Urothelium cell line (cell line): ENCODE measurements at places on chromosomes 3 and 15.
A peak's percentile ranks its signal among the peaks of the same experiment; 100 is the strongest.

GRCh38 chr3:38630606-38631005 lies 18.9 kb downstream of the SCN5A start:
- DNase-seq: no peak

DNA sequence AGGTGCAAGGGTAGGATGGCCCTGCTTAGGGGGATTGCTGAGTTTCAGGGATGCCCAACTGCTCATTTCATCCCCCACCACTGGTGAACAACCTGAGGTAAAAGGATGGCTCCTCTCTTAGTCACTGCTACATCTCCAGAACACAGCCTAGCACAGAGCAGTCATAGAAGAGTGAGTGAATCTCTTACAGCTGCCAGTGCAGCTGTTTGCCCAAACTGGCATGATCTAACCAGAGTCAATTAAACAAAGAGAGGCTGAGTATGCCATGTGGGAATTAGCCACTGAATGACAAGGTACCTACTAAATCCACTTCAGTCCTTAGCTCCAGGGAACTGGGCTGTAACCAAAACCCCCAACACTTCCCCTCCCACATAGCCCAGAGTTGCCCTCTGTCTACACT lies 6.8 kb upstream of the NCKIPSD start:
- no peak for DNase-seq

- no peak for DNase-seq
Observed at GRCh38 chr3:24166515-24166914, 221.4 kb downstream of the NR1D2 start.

DNA sequence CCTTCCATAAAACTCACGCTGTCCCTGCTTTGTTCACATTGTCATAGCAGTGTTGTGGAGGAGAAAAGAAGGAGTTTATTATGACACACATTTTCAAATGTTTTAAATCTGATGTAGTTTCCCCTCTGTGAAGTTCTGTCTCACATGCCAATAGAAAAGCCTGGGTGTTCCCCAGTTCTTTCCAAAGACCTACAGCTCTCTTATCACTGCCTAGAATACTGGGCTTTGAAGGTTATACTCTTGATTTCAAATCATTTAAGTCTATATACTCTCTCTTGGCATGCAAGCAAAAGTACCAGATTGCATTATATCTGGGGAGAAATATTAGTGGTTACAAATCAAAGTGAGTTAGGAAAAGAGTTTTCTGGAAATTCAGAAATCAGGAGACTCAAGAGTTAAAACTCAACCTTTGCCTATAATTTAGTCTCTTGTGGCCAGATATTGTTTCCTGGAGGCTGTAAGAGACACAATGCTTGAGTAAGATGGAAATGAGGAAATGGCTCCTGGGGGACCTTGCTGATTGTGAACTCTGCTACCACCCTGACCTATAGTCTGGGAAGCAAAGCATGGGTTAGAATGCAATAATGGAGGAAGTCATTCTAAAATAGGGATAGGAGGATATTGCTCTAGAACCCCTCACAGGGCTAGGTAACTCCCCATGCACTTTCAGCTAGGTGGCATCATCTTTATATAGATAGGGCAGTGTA lies 182.8 kb downstream of the KCNAB1 start:
- DNase-seq: no peak

- DNase-seq: peak; percentile 67
Observed at GRCh38 chr3:152737021-152737908, 97.7 kb upstream of the P2RY1 start.

GRCh38 chr15:44719293-44719999 lies 8.1 kb downstream of the B2M start:
- no peak for DNase-seq

DNA sequence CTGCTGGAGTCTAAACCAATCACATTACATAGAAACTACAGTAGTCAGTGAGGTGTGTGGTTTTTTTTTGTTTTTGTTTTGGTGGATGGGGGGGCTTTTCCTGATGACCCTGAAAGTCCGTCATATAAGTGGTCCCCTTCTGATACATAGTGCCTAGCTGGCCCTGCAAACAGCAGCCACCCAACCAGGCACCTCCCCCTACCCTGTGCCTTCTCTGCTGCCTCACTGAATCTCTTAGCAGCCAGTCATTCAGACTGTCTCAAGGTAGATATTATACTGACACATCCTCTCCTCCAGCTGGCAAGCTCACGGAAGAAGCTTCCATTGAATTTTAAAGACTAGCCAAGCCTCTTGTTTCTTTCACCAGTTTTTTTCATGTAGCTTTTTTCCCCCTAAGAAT lies 21.4 kb downstream of the SYN2 start:
- DNase-seq: no peak

GRCh38 chr3:113270068-113270467 lies 58.7 kb downstream of the BOC start:
- DNase-seq: no peak

DNA sequence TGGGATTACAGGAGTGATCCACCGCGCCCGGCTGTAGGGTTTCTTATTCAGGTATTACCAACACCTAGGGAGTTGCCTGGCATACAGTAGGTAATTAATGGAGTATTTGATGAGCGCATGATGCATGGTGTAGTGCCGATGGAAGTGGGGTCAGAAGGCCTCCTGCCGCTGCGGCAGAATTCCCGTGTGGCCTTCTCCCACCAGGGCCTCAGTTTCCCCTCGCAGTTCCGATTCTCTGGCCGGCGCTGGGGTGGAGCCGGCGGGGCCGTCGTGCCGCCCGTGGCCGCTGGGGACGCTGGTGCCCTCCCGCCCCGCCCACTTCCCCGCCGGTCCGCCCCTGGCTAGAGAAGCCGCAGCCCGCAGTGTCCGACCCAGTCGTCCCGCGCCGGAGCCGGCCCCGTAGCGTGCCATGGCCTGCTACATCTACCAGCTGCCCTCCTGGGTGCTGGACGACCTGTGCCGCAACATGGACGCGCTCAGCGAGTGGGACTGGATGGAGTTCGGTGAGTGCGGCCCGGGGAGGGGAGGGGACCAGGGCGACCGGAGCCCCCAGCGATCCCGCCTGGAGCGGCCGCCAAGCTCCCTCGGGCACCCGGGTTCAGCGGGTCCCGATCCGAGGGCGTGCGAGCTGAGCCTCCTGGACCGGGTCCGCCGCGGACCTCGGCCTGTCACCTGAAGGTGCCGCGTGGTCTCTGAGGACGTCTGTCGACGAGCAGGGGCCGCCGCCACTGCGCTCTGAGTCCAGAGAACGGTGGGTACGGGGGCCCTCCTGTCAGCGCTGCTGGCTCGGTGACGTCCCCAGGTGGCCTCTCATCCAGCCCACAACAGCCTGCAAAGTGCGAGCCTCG lies at the start of gene IRAK2:
Gene IRAK2, plus strand, starts transcription at position 374 of the 848 bp plus-strand sequence. Its CDS starts 36 bp downstream, at position 410.
- DNase-seq: peak; percentile 91

GRCh38 chr3:21020681-21021080 lies 730.3 kb downstream of the ZNF385D start:
- DNase-seq: no peak

- DNase-seq: no peak
Observed at GRCh38 chr15:57395292-57395691, 19.0 kb downstream of the CGNL1 start.

- no peak for DNase-seq
Observed at GRCh38 chr15:51240066-51240465, 98.3 kb downstream of the CYP19A1 start.

DNA sequence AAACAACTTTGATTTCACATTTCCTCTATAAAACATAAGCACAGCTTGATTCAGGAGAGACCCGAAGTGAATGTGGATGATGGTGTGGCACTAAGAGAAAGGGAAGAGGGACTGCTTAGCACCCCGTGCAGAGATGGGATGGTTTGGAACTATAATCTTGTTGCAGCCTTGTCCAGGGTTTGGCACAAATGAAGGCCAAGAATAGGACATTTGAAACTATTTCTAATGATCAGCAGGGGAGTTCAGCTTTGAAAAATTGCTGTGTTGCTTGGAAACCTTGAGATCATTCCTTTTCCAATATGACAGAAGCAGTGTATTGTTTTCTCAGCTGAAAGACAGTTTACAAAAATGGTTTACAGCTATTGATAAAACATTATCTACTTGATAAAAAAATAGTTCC lies 49.7 kb downstream of the ASB7 start:
- DNase-seq: no peak

DNA sequence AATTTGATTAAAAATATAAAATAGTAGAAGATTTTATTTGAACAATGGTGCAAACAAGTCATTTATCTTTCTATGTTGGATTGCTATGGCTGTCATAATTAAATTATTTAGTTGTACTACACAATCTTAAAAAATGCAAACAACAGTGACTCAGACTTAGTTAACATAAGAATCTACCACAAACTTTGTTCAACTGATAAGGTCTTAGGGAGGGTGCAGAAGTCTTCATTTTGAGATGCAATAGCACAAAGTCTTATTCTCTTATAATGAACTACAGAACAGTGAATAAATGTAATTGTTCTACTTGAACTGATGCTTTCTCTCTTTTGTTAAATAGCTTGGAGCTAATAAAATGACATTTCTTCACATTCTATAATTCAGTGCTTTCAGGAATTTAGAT lies 482.8 kb upstream of the NAALADL2 start:
- DNase-seq: no peak

GRCh38 chr15:60338810-60339209 lies 59.0 kb downstream of the ANXA2 start:
- DNase-seq: no peak

DNA sequence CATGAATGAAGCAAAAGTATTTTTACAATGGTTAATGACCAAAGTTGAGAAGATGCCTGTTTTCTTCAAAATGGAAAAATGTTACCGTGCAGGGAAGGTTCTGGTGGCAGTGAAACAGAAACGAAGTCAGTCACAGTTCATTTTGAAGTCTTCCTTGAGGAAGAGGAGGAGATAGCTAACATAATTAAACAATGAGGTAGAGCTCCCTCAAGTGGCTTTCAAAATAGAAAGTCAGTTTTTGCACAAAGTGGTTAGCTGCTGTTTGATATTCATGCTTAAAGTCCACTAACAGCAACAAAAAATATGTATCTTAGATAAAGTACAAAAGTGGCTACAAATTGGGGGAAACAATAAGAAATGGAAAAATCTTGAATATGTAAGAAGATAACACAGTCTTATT lies 87.3 kb downstream of the TFG start:
- DNase-seq: peak; percentile 26

DNA sequence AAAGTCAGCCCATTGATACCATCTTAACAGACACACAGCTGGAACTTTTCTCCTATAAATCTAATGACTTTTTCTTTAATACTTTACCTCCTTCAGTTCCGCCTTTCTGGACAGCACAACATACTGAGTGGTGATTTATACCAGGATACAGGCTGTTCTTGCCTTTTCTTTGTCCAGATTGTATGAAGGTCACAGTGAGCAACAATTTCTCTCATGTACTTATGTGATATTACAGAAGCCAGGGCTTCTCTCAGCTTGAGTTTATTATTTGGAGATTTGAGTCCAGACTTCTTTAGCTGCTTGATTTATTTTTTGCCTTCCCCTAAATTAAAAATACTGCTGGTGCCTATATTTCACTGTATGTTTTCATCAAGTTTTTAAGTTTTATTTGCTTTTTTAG lies 976.0 kb downstream of the ROBO2 start:
- no peak for DNase-seq

GRCh38 chr3:30596152-30596551 lies 10.2 kb upstream of the TGFBR2 start:
- peak; percentile 36 for DNase-seq

GRCh38 chr3:25367025-25367424 lies 61.0 kb upstream of the RARB start:
- no peak for DNase-seq

GRCh38 chr3:143991713-143992112 lies 20.1 kb downstream of the DIPK2A start:
- DNase-seq: no peak

DNA sequence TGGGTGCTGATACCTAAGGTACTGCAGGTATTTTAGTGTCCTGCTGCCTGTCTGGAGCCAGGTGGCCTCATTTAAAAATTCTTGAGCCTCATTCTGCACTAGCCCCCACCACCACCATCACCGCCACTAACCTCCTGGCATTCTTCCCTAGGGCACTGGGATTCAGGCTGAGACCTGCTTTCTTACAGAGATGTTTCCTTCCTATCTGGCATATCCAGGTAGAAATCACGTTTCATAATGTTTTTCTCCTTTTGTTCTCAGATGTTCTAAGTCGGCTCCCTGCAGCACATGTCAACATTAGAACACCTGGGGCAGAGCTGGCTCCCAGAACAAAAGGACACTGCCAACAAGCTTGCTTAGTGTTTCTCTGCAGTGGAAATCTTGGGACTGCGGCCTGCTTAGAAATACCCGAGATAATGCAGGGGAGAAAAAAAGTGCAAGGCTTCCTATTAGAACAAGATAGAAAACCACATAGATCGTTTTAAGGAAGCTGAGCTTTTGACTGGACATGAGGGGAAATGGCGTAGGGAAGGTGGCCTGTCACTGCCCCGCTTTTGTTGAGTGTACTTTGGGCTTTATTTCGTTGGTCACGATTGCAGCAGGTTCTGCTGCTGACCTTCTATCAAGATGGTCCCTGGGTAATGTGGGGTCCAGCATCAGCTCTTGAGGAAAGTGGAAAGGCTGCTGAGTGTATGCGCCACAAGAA lies 59.6 kb upstream of the PPARG start:
- DNase-seq: no peak

DNA sequence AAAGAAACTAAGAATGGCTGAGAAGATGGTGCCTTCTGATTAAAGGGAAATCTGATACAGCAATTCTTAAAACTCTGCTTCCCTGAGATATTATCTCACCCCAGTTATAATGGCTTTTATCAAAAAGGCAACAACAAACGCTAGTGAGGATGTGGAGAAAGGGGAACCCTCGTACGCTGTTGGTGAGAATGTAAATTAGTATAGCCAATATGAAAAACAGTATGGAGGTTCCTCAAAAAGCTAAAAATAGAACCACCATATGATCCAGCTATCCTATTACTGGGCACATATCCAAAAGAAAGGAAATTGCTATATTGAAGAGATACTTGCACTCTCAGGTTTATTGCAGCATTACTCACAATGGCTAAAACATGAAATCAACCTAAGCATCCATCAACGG lies 65.1 kb downstream of the GOLIM4 start:
- no peak for DNase-seq

DNA sequence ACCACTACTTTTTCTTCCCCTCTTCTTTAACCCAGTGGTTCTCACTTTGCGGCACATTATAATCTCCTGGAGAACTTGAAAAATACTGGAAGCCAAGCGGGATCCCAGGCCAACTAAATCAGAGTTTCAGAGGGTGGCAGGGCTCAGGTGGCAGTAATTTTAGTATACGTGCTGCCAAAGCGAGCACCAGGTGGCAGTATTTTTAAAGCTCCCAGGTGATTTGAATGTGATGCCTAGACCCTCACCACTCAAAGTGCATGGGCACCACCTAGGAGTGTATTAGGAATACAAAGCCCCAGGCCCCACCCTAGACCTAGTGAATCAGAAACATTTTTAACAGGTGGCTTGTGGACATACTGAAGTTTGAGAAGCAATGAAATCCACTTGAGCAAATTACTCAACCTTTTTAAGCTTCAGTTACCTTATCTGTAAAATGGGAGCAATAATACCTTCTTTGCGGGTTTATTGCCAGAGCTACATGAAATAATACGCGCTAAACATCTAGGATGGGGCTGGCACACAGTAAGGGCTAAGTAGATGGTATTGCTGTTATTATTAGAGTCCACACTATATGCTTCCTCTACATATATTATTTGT lies 8.3 kb downstream of the B3GALNT1 start:
- peak; percentile 11 for DNase-seq
